H4 (cell line): ENCODE measurements at places on chromosomes 2 and 18. TPM values are rescaled to one million over a fixed set of nuclear protein-coding genes. Genes with fewer than 3 reads are reported as not detected.

Gene PAX3
- total RNA-seq: 2.3 and 5.5 TPM in 2 replicates

Gene SCYGR4
- total RNA-seq: not detected in 2 replicates

Gene PTCD3
- 49.5 and 56.0 TPM in 2 replicates for total RNA-seq

Gene KCNIP3
- 4.3 and 6.1 TPM in 2 replicates for total RNA-seq

Gene MYL1
- total RNA-seq: not detected in 2 replicates

Gene IL18RAP
- total RNA-seq: 0.06 TPM in 1 of 2 replicates, not detected in the other
